ENCODE measurements at places on chromosomes 5 and 9. TPM values are rescaled to one million over a fixed set of nuclear protein-coding genes. Genes with fewer than 3 reads are reported as not detected.

NMUR2 gene
- total RNA-seq = not detected

IFNB1 gene
- not detected for total RNA-seq

CCDC152 gene
- 0.68 TPM for total RNA-seq

MLANA gene
- not detected for total RNA-seq

HACD4 gene
- total RNA-seq = 0.46 TPM

FOXD4L4 gene
- total RNA-seq = not detected

SLC2A6 gene
- 51.8 TPM for total RNA-seq

ELOVL7 gene
- total RNA-seq = 31.6 TPM

SYK gene
- total RNA-seq = 12.3 TPM

PTGES gene
- 39.5 TPM for total RNA-seq

Measured in kidney epithelial cell (primary cell).